ENCODE measurements at places on chromosomes 1 and 21. TPM values are rescaled to one million over a fixed set of nuclear protein-coding genes. Genes with fewer than 3 reads are reported as not detected.

ZBTB8B gene
- total RNA-seq: under 0.01 TPM

TRAPPC10 gene
- total RNA-seq: 20.5 TPM

MXRA8 gene
- 0.09 TPM for total RNA-seq

KCNT2 gene
- under 0.01 TPM for total RNA-seq

CFHR4 gene
- total RNA-seq: not detected

CASQ2 gene
- total RNA-seq: not detected

LRRC71 gene
- 0.11 TPM for total RNA-seq

HEYL gene
- 0.09 TPM for total RNA-seq

OR2L5 gene
- total RNA-seq: not detected

DUSP12 gene
- total RNA-seq: 26.8 TPM

GSTM3 gene
- total RNA-seq: 41.9 TPM

MIXL1 gene
- not detected for total RNA-seq
